ENCODE measurements at places on chromosomes 13 and 19.

DNA sequence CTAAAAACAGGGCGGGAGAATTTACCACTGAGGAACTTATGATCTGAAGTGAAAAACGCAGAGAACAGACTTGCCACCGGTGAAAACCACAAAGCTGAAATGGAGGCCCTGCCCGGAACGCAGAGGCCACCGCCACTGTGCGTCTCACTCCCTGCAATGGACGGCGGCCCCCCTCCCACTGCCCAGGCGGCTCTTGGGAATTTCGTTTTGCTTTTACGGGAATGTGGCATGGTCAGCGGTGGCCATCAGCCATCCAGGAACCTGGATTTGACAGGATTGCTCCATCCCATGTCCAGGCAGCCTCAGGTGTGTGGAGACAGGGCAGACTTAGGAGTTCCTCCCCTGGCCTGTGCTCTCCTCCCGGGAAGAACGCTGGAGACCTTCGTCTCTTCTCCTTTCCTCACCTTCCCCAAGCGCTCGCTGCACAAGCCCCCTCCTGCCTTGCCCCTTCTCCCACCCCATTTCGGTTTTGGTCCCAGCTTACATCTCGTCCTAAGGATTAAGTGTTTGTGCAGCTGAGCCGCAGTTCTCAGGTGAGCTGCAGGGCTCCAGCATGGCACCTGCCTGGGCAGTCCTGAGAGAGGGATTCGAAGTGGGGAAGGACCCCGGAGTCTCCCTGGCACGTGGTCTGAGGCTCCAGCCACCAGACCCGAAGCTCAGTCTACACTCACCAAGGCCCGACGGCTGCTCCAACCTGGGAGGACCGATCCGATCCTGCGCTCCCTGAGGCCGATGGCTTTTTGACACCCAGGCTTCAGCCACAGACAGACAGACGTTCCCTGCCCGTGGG is 49.9 kb downstream of the MCF2L start:
- no peak for DNase-seq

GRCh38 chr13:95920485-95920884 is 132.7 kb downstream of the UGGT2 start:
- no peak for DNase-seq

- no peak for DNase-seq
Observed at GRCh38 chr13:42880056-42880605, 98.7 kb downstream of the FAM216B start.

DNA sequence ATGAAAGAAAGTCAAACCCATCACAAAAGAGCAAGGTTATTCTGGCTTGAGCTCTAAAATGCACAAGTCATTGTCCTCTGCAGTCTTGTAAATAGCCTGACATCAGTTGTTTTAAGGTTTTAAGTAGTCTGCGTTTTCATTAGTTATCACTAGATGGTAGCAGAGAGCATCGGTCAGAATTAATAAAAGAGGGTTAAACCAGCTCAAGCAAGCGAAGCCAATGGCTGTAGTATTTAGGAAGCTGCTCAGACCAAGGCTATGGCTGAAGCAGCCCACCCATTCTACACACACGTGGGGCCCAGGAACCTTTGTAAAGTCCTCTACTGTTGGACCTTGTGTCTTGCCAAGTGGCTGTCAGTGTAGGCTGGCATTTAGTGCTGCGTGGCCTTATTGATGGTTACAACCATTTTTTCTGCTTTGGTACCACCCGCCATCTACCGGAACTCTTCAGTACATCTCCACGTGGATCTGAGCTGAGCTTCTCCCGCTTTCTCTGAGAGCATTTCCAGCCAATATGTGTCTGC is 13.3 kb upstream of the ZNF57 start:
- DNase-seq = peak; percentile 57

- peak; percentile 21 for DNase-seq
Observed at GRCh38 chr13:93559718-93560117, 333.1 kb downstream of the GPC6 start.

- DNase-seq = no peak
Observed at GRCh38 chr13:39729156-39729555, 73.7 kb downstream of the COG6 start.

- DNase-seq = no peak
Observed at GRCh38 chr13:107438251-107438650, 777.1 kb downstream of the LIG4 start.

DNA sequence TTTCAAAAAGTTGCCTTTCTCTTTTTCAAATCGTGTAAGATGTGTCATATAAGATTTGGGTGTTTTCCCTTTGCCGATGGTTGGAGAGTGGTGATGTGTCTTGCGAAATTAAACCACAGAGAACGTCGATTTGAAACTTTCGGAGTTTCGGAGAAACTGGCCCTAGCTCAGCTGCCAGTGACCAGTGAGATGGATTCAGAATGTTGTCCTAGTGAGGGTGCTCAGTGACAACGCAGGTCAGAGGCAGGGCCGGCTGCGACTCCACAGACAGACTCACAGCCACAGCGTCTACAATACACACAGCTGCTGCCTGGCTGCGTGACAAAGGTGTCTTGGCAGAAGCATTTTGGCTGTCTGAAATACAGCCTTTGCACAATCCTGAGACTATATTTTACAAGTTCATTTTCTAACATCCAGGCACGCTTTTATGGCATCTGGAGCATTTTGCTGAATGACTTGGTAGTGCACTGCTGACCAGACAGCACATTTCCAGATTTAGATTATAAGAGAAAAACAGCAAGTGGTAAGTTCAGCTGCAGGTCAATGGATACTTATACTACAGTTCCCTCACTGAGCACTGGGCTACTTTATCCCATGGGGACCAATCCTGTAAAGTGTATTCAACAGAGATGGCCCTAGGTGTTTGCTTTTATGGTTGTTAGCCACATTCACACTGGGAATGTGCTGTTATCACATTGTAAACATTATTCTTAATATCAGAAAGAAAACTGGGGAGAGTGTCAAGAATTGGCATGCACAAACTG is 207.5 kb downstream of the KCNRG start:
- peak; percentile 14 for DNase-seq

GRCh38 chr19:19205416-19206410 is 2.5 kb upstream of the NR2C2AP start:
- no peak for DNase-seq

DNA sequence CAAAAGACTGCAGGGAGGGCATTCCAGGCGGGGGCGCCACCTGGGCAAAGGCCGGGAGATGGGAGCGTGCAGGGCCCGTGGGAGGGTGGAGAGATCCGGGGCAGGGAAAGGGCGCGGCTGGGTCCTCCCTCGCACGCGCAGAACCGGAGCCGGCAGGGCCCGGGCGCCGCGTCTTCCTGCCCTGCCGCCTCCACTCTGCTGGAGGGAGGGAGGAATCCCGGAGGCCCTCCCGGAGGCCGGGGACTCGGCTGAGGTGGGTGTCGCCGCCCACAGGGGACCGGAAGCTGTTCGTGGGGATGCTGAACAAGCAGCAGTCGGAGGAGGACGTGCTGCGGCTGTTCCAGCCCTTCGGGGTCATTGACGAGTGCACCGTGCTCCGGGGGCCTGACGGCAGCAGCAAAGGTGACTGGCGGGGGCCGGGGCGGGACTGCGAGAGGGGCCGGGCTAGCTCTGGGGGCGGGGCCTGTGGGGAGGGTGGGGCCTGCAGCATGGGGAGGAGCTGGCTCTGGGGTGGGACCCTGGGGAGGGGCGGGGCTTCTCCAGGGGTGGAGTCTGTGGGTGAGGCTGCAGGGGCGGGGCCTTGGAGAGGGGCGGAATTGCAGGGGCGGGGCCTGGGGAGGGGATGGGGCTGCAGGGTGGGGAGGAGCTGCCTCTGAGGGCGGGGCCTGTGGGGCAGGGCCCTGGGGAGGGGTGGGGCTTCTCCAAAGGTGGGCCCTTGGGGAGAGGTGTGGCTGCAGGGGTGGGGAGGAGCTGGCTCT is 51.3 kb downstream of the CELF5 start:
- peak; percentile 91 for DNase-seq

DNA sequence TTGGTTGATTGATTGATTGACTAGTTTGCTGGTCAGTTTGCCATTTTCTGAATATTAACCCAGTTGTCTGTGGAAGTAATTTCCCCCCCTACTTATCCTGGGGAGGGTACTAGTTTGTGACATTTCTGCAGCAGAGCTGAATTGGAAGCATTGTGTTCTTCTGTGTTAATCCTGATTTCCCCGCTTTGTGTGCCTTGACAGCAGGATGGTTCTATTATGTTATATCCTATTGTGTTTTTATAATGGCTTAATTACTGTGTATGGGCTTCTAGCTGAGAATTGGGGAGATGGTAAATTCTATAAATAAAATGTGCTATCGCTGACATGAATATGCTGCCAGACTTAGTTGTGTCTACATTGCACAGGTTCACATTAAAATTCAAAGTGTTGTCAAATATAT is 499.7 kb downstream of the COG6 start:
- no peak for DNase-seq
